Naive thymus-derived CD4-positive, alpha-beta T cell (primary cell): ENCODE measurements at places on chromosomes 2 and 18. TPM values are rescaled to one million over a fixed set of nuclear protein-coding genes. Genes with fewer than 3 reads are reported as not detected.

PLEKHM3 gene
- total RNA-seq, result 15.5 TPM

GPR75 gene
- 5.0 TPM for total RNA-seq

- peak; percentile 72 for DNase-seq
Measured at GRCh38 chr2:231925303-231926179, 655 bp downstream of the NPPC start.

DNA sequence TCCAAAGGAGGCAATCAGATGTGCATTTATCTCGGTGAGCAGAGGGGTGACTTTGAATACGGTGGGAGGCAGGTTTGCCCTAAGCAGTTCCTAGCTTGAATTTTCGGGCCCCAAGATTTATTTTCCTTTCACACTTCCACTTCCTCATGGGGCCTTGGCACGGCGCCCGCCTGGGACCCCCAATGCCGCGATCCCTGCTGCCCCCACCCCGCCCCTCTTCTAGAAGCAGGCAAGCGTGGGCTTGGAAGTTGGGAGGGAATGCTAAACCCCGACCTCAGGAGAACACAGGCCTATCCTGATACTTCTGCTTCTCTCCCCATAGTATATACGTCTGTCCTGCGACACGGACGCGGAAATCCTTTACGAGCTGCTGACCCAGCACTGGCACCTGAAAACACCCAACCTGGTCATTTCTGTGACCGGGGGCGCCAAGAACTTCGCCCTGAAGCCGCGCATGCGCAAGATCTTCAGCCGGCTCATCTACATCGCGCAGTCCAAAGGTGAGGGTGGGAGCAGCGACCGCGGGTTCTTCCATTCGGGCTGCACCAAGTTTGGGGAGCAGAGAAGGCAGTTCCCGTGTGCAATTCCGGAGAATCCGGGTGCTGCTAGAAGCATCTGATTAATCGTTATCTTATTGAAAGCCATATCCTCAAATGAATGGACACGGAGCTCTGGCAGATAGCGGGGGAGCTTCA lies 21.6 kb downstream of the TRPM8 start:
- DNase-seq, result no peak

CFC1B gene
- not detected for total RNA-seq

DNA sequence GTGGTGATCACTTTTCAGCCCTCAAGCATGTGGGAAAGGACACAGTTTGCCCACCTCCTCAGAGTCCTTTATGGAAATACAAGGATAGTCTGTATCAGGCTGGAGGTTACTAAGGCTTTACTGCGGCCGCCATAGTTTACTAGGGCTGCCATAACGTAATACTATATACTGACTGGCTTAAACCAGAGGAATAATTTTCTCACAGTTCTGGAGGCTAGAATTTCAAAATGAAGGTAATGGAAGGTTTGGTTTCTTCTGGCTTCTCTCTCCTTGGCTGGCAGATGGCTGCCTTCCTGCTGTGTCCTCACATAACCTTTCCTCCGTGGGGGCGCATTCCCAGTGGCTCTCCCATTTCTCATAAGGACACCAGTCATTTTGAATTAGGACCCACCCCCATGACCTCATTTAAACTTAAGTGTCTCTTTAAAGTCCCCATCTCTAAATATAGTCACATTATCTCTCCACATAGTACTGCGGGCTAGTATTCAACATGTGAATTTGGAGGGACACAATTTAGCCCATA lies 12.5 kb upstream of the ATIC start:
- DNase-seq, result no peak

CPLX4 gene
- not detected for total RNA-seq

ERICH2 gene
- not detected for total RNA-seq

GTF2A1L gene
- not detected for total RNA-seq

GRCh38 chr18:68399721-68400120 lies 315.2 kb downstream of the TMX3 start:
- no peak for DNase-seq

- no peak for DNase-seq
Measured at GRCh38 chr2:18791172-18791797, 201.9 kb upstream of the NT5C1B start.

GRCh38 chr2:144975881-144976280 lies 456.0 kb upstream of the ZEB2 start:
- DNase-seq, result no peak

GRCh38 chr2:199685669-199686068 lies 165.3 kb downstream of the FTCDNL1 start:
- peak; percentile 38 for DNase-seq

DNA sequence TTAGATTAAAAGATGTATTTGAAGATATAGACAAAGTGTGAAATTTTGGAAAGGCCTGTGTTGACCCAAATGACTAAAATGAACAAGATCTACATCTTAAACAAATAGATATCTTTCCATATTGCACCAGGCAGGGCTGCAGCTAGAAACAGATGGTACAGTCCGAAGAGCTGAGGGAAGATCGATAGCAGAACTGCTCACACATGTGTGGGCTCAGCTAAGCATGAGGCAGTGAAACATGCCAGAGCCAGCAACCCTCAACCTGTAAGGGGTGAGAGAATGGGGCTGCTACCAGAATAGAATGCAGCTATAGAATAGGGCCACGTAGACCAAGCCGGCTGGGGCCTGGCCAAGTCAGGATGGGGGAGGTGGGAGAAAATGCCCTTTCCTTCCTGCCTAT lies 87.8 kb downstream of the SLC5A7 start:
- no peak for DNase-seq

DNA sequence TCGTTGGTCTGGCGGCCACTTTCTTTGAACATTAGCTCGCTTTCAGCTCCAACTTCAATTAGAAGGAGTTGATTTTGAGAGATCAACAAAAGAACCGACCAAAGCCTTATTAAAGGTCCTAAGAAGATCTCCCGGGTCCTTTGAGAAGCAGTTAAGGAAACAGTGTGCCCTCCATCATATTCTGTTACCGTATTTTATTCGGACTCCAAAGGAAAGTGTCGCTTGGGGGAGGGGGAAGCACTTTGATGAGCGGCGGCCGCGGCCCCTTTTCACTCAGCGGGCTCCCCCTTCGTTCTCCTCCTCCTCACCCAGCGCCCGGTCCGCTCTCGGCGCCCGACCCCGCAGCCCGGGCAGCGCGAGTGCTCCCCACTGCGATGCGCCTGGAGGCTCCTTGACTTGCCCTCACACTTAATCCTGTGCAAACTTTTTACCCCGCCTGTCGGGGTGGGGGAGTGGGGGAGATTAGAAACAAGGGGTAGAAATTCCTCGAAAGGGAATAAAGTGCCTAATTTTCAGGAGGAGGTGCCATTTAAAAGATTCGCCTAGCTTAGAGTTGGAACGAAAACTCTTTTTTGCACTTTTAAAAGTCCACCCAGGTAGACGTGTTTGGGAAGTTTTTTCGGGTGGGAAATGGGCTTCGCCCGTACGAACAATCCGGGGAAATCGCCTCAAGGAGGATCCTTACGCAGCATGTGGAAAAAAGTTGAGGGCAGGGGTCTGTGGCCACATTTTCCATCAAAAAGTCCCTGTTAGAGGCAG lies 1.2 kb upstream of the OTX1 start:
- no peak for DNase-seq
